Cardiac fibroblast (primary cell): ENCODE measurements at places on chromosomes 6 and 20.

GRCh38 chr20:58146746-58147140 lies 81.7 kb downstream of the ANKRD60 start:
- DNase-seq, result no peak

- DNase-seq, result no peak
Observed at GRCh38 chr20:61331543-61331942, 79.5 kb downstream of the CDH4 start.

- DNase-seq, result peak; percentile 70
Observed at GRCh38 chr20:5612581-5613301, 137.5 kb upstream of the SHLD1 start.

GRCh38 chr6:115947966-115948541 lies 112.6 kb downstream of the FRK start:
- DNase-seq, result no peak
